Amygdala (tissue), 56 donors: ENCODE measurements at places on chromosomes 2 and 18.

DNA sequence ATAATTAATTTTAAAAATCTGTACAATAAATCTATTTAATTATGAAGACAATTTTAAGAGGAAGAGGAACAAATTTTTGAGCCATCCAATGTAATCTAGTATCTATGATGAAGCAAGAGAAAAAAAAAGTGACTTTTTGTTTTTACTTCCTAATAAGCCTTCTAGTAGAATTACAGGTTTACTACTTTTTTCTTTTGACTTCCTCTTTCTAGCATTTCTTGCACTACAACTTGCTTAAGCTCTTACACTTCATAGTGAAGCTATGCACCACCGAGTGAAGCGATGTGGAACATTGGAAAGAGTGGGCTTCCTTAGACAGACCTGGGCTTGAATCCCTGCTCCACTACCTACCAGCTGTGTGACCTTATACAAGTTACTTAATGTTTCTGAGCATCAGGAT is 2.1 kb downstream of the SERPINB2 start:
- no peak for DNase-seq

DNA sequence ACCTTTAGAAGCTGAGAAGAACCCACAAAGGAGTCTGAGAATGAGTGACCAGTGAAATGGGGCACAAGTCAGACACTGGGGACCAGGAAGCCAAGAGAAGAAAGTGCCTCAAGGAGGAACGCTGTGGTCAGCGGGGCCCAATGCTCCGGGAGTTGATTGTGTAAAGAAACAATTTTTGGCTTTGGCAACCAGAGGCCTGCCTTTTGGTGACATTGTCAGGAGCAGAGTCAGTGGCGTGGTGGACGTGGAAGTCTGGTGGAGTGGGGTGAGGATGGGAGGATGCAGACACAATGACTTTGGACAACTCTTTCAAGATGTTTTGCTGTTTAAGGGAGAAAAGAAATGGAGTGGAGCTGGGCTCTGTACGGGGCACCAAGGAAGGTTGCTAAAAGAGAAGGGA is 100.2 kb upstream of the SEC11C start:
- no peak for DNase-seq

- DNase-seq, result no peak
Observed at GRCh38 chr2:145744541-145745386, 1224.8 kb upstream of the ZEB2 start.

DNA sequence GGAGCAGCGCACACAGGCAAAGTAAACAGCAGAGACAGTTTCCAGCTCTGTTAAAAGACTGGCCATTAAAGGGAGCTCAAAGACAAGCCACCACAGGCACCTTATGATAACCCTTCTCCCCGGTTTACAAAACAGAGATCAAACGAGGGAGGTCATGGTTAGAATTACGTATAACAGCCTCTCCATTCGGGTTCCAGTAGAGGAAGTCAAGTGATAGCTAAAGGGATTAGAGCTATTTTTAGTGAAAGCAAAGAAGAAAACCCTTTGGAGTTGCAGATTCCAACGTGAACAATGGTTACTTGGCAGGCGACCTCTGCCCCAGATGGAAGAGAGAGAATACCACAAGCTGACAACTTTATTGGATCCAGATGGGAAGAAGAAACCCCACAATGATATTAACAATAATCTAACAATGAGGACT is 31.2 kb upstream of the EDAR start:
- no peak for DNase-seq

DNA sequence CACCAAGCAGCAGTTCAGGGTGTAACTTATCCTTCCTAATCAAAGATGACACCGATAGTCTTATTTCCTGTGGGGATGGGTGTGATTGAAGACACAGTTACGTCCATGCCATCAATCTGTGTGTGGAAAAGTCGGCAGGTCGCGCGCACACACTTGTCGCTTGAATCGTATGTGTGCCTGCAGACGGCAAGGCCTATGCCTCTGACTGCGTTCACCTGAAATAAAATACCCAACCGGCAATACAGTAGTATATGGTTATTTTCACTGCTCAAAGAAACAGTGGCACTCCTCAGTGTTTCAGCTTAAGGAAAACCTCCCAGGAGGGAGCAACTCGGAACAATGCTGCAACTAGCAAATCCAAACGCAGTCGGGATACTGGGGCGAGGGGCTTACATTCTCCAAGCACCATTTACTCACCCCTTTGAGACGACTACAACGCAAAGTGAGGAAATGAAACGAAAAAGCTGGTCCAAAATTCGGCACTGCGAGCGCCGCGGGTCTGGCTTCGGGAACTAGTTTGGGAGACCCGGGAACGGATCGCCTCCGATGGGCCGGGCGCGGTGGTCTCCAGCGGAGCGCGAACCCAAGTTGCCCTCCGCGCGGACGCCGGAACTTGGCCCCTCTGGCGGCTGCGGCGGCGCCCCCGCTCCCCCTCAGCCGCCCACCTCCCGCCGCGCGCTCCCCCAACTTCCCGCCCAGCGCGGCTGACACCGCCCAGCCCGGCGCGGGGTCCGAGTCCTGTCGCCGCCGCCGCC is 675 bp downstream of the PRKD3 start:
- no peak for DNase-seq

DNA sequence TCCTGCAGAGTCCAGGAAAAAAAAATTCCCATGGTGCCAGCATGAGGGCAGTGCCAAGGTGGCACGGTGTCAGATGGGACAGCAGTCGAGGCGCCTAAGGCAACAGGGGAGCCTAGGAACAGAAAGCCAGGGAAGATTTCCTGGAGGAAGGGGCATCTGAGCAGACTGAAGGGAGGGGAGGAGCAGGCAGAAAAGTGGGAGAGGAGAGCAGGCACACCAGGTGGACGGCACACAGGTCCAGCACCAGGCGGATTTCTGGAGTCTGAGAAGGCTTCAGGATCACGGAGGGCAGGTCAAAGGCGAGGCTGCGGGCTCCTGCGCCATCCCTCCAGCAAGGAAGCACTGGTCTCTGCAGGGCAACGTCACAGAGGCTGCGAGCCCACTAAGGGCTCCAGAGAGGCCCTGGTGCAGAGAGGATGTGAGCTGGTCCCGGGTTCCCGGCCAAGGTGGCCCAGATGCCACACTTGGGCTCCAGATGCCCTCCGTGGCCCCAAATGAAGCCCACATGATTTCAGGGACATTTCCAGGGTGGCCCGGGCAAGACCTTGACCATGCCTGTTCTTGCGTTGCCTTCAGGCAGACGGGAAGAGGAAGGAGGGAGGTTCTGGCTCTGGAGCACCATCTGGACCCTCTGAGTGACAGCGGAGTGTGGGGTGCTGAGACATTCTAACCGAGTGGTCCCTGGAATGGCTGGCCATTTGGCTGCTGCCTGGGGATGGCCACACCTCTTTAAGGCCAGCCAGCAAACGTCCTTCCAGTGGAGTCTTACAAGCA is 4.1 kb downstream of the HS6ST1 start:
- no peak for DNase-seq

DNA sequence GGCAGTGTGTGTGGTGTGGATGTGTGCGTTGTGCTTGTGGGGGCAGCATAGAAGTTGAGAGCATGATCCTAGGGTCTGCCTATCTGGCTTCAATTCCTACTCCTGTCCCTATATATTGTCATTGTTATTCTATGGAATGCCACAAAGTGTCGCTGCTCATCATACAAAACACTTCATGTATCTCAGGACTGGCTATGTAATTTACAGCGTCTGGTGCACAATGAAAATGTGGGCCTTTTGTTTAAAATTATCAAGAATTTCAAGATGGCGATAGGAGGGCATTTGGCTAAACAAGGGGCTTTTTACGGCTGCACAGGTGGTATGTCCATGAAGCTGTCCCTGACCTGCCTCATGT is 3.4 kb downstream of the SERPINB2 start:
- no peak for DNase-seq

DNA sequence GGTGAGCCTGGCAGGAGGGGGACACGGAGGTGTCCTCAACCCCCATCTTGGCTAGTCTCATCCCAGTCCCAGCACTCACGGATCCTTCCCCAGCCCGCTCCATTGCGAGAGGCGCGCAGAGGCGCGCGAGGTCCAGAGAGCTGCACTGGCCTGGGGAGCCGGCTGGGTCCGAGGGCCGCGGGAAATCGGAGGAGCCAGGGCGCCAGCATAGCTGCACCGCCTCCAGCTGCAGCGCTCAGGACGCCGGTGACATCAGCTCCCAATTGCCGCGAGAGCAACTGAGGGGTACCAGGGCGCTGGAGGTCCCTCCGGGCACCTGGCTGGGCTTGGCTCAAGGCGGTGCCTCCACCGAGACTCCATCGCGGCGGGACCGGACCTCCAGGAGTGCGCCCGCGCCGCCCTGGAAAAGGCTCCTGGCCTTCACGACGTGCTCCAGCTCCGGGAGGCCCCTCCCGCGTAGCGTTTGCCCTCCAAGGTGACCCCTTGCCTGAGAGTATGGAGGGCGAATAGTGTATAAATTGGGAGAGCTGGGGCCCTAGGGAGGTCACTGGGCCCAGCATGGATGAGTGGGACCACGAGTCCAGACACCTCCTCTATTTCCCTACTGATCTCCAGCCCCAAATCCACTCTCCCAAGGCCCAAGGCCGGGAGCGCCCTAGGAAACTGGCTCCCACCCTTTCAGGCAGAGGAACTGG is 5.5 kb downstream of the RTKN start:
- DNase-seq, result no peak

DNA sequence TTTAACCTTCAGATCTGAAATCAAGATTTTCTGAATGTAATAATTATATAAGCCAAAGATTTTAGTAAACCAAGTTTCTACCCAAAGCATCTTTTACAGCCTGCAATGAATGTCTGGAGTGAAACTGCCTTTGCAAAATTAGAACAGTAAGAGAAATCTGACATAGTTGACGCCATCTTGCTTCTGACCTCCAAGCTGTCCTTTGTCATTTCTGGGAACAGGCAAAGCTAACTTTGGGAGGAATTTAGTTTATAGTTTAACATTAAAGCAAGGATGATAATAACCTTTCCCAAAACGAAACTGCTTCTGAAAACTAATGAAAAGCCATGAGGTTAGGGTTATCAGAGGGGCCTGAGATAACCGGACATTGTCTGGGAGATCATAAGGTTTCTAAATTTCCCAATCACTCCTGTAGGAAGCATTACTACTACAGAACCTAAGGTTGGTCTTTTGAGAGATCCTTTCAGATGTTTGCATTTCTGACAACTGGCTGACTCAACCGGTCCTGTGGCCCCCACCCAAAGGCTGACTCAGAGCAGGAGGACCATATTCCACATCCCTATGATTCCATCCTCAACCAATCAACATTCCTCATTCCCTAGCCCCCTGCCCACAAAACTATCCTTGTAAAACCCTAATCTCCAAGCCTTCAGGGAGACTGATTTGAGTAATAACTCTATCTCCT is 124.5 kb downstream of the TMEM131 start:
- no peak for DNase-seq

DNA sequence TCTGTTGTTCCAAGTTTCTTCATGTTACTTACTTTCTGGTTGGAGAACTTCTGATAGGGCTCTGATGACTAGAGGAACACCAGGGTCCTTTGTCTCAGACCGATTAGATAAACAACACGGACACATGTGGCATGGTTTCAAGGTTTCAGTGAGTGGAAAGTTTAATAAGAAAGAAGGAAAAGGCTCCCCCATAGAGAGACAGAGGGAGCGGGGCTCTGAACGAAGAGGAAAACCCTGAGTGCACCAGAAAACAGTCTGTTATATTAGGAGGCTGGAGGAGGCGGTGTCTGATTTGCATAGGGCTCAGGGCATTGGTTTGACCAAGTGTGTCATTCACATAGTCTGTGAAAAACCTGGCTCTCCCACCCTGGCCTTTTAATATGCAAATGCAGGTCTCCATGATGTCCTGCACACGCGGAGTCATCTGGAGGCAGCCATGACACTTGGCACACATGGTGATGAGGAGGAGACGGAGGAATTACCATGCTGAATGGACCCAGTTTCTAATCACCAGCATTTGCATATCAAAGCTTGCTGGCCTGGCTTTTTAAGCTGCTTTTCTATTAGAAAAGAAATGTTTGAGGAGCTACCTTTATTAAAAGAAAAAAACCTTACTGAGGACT is 94.2 kb downstream of the PTPN4 start:
- DNase-seq, result no peak

DNA sequence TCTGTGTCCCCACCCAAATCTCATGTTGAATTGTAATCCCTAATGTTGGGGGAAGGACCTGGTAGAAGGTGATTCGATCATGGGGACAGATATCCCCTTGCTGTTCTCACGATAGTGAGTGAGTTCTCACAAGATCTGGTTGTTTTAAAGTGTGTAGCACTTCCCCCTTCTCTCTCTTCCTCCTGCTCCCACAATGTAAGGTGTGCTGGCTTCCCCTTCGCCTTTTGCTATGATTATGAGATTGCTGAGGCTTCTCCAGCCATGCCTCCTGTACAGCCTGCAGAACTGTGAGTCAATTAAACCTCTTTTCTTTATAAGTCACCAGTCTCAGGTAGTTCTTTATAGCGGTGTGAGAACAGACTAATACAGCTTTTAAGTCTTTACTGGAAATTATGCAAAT is 193.3 kb upstream of the RBBP8 start:
- DNase-seq, result no peak

DNA sequence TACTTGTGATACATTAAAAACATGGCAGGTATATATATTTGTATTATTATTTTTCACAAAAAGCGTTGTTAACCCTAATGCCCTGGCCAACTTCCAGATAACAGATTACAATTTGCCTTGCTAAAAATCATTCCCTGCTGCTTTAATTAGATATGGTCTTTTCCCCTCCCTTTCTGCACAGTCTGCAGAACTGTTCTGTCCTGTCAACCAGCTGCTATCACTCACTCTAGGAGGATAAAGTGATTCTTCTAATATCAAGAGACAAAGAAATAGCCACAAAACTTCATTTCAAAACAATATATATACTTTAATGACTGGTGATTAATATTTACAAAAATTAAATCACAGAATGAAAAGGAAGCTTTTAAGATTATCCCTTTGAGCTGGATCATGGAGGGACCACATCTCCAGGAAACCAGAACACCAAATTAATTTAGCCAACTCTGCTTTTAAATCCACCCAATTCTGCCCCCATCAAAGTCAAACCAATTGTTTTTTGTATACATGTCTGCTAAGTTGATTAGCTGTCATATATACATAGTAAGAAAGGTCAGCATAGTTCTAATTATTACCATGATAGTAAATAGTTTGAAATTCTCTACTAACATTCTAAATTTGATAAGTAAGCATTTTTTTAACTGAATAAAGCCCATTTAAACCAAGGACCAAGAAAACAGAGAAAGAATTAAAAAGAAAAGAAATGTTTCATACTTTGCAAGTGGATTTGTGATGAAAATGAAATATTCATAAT is 55.7 kb downstream of the RND3 start:
- DNase-seq, result no peak

DNA sequence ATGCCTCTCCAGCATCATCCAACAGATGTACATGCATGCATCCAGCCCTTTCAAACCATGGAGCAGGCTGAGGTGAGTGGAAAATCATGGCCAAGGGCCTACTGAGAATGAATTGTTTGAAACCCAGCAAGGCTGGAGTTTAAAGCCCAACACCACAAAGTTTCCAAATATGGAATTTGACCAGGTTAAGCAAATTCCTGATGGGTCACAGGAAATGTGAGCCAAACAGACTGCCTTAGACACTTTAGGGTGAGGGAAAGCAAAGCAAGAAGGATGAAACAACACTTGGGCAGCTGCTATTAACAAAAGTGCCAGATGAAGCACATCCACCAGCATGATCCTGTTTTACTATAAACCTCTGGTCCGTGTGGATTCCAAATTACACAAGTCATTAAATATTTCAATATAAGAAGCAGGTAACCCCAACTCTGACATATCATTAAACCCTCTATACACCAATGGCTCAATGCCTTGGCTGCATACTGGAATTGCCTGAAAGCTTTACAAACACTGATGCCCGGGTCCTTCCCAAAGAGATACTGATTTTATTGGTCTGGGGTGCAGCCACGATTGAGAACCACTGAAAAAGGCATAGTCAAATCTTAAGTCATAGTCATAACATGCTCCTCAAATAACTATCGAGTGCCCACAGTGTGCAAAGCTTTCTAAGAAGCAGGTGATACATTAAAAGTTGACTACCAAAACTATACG is 9.1 kb downstream of the KLF7 start:
- no peak for DNase-seq
